ENCODE measurements at places on chromosomes 3 and 15.

DNA sequence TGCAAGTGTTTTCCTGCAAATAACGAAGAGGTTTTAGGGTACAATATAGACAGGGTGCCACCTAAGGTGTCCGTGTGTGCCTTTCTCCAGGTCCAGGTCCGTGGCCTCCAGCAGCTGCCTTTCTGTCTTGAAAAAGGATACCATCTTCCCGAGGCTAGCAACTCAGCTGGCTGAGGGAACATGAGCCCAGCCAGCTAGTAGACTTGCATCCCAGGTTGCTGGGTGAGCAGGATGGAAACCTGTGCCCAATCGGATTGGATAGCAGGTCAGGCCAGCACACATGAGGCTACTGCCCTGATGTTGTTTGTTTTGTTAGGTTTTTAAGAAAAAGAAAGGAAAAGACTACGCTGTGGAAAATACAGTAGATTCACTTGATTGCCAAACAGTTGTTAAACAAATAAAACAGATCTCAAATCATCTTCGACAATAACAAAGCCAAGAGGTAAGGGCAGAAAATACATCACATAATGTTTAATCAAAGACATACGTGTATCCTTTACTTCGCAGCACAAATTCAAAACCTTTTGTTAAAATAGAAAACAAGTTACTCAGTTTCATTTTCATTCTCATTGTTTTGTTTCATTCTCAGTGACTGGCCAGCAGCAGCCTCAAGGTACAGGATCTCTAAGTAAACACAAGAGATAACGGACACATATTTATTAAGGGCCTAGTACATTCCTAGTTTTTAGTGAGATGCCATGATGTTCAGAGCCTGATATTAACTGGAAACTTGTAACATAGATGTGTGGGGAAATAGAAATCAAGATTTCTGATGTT is 661.2 kb upstream of the NR2F2 start:
- no peak overlapping the region for H3K27ac ChIP-seq
- no peaks in the 10 kb centered on the region for H3K36me3 ChIP-seq

DNA sequence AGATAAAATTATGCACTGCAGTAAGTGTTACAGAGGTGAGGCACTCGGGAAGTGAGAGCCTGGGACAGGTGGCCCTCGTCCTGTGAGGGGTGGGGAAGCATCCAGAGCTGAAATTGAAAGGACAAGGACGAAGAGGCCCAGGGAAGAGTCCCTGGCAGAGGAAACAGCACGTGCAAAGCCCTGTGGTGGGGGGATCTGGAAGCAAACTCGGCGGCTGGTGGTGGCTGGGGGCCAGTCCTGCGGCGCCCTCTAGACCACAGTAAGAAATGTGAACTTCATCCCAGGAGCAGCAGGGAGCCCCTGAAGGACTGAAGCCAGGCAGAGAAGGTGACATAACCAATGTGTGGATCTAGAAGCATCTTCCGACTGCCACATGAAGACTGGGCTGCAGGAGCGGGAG is 42.8 kb downstream of the GRIP2 start:
- DNase-seq, result peak; percentile 27
- peaks cover 4% of the 10 kb centered on the region for H3K36me3 ChIP-seq
- H3K4me1 ChIP-seq, result no peaks in the 10 kb centered on the region
- peaks cover 3% of the 10 kb centered on the region for H3K27me3 ChIP-seq

GRCh38 chr3:149626671-149627070 is 31.2 kb downstream of the WWTR1 start:
- H3K36me3 ChIP-seq, result no peaks in the 10 kb centered on the region
- H3K27ac ChIP-seq, result no peak overlapping the region
- no peak for DNase-seq
- no peak overlapping the region for H3K4me3 ChIP-seq
- H3K27me3 ChIP-seq, result no peaks in the 10 kb centered on the region
- H3K4me1 ChIP-seq, result peaks cover 32% of the 10 kb centered on the region

- no peak for DNase-seq
- no peaks in the 10 kb centered on the region for H3K27me3 ChIP-seq
- H3K27ac ChIP-seq, result no peak overlapping the region
- no peaks in the 10 kb centered on the region for H3K4me1 ChIP-seq
- H3K36me3 ChIP-seq, result no peaks in the 10 kb centered on the region
These were observed 47.3 kb downstream of the PTPRG start for GRCh38 chr3:61608711-61609110.

DNA sequence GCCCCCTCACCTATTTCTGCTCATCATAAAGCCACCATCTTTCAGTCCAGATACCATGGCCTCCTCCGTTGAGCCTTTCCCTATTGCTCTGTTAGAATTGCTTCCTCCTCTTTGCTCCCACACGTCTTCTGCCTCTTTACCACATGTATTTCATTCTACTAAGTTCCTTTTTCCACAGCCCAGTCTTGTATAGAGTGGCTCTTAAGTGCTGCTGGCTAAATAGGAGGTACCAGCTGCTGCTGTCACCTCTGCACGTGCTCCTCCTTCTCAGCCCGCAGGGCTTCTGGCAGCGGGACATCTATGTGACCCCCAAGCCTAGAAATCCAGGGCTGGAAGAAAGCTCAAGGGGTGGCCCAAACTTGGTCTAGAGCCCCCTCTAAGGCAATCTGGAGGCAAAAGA is 38.8 kb upstream of the PLXND1 start:
- H3K4me1 ChIP-seq, result no peaks in the 10 kb centered on the region
- no peaks in the 10 kb centered on the region for H3K36me3 ChIP-seq
- no peak for DNase-seq
- no peak overlapping the region for H3K4me3 ChIP-seq
- H3K27ac ChIP-seq, result no peak overlapping the region
- no peaks in the 10 kb centered on the region for H3K27me3 ChIP-seq

GRCh38 chr3:183122257-183122932 is 23.1 kb upstream of the MCCC1 start:
- H3K4me3 ChIP-seq, result no peak overlapping the region
- DNase-seq, result no peak
- H3K4me1 ChIP-seq, result peaks cover 4% of the 10 kb centered on the region
- H3K27me3 ChIP-seq, result peaks cover 5% of the 10 kb centered on the region

GRCh38 chr3:44729384-44729910 is at the start of gene ZNF501:
TSS of gene ZNF501 (plus strand) at chr3:44729635. CDS start at chr3:44734422, 4,787 bp downstream.
- peak within 1 kb of the TSS; percentile 72 for H3K4me3 ChIP-seq
- H3K36me3 ChIP-seq, result peaks cover 35% of the 10 kb centered on the region
- peaks cover 16% of the 10 kb centered on the region for H3K4me1 ChIP-seq
- no peaks in the 10 kb centered on the region for H3K27me3 ChIP-seq
- DNase-seq, result peak; percentile 96

DNA sequence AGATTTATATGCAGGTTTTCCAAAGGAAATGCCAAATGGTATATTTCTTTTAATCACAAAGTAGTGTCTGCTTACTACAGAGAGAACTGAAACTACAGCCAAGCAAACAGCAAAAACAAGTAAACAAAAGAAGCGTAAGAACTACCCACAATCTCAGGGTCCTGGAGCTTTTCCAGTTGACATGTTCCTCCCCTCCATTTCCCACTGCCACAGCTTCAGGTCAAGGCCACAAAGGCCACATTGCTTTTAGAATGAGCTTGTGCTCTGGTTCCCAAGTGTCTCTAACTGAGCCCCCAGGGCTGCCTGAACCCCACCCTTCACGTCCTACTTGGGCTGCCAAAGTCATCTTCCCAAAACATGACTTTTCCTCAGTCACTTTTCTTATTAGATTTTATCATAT is 24.1 kb downstream of the CTDSPL start:
- no peaks in the 10 kb centered on the region for H3K27me3 ChIP-seq
- H3K4me1 ChIP-seq, result peaks cover 49% of the 10 kb centered on the region
- no peak for DNase-seq
- no peak overlapping the region for H3K27ac ChIP-seq

DNA sequence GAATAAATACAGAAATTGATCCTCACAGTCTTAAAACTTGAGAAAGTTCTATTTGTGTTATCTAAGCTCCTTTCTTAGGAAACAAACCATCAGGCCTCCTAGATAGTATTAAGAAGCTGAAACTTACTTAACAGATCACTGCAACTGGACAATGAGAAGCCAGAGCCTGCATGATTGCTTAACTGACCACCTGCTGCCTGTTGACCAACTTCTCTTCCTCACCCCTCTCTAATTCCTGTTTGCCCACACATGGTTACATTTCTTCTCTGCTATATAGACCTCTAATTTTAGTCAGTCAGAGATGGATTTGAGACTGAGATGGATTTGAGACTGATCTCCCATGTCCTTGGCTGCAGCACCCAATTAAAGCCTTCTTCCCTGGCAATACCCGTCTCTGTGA is 13.5 kb downstream of the CCPG1 start:
- H3K27me3 ChIP-seq, result no peaks in the 10 kb centered on the region
- H3K27ac ChIP-seq, result no peak overlapping the region
- no peak overlapping the region for H3K4me3 ChIP-seq
- H3K4me1 ChIP-seq, result no peaks in the 10 kb centered on the region
- H3K36me3 ChIP-seq, result no peaks in the 10 kb centered on the region

DNA sequence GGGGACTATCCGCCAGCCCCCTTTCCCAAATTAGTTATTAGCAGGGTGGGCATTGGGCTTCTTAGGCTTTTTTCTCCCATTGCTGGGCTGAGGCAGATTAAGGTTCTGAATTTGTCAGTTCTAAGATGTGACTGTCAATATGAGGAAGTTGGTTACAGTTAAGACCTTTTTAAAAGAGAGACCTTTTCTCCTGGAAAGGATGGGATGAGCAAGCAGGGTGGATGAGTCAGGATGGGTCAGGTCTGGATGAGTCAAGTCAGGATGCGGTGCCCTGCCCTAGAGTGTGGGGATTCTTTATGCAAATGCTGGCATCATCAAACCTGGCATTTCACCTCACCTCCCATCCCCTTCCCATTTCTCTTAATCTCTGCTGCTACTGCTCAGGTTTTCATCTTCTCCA is 1.9 kb downstream of the AEN start:
- peaks cover 43% of the 10 kb centered on the region for H3K4me1 ChIP-seq
- H3K27me3 ChIP-seq, result no peaks in the 10 kb centered on the region
- peak overlapping the region; percentile 88 for H3K27ac ChIP-seq
- H3K4me3 ChIP-seq, result no peak overlapping the region
- DNase-seq, result peak; percentile 44

- H3K27ac ChIP-seq, result no peak overlapping the region
- H3K36me3 ChIP-seq, result peaks cover 60% of the 10 kb centered on the region
- H3K4me1 ChIP-seq, result peaks cover 10% of the 10 kb centered on the region
- H3K4me3 ChIP-seq, result no peak overlapping the region
- peak; percentile 20 for DNase-seq
- H3K27me3 ChIP-seq, result no peaks in the 10 kb centered on the region
These were observed 104.4 kb downstream of the LRRK1 start for GRCh38 chr15:101023501-101024072.

GRCh38 chr3:25863011-25863415 is 73.1 kb downstream of the OXSM start:
- H3K4me1 ChIP-seq, result no peaks in the 10 kb centered on the region
- H3K4me3 ChIP-seq, result no peak overlapping the region
- no peaks in the 10 kb centered on the region for H3K36me3 ChIP-seq
- no peak overlapping the region for H3K27ac ChIP-seq

- H3K36me3 ChIP-seq, result no peaks in the 10 kb centered on the region
- DNase-seq, result no peak
- no peak overlapping the region for H3K27ac ChIP-seq
- H3K27me3 ChIP-seq, result no peaks in the 10 kb centered on the region
- no peak overlapping the region for H3K4me3 ChIP-seq
- H3K4me1 ChIP-seq, result no peaks in the 10 kb centered on the region
These were observed 458.5 kb downstream of the AGBL1 start for GRCh38 chr15:86538141-86538540.

- H3K4me1 ChIP-seq, result peaks cover 36% of the 10 kb centered on the region
- no peak for DNase-seq
- H3K4me3 ChIP-seq, result no peak overlapping the region
- H3K27ac ChIP-seq, result peak overlapping the region; percentile 51
- no peaks in the 10 kb centered on the region for H3K27me3 ChIP-seq
- no peaks in the 10 kb centered on the region for H3K36me3 ChIP-seq
These were observed 65.2 kb downstream of the LSM3 start for GRCh38 chr3:14243782-14244181.

DNA sequence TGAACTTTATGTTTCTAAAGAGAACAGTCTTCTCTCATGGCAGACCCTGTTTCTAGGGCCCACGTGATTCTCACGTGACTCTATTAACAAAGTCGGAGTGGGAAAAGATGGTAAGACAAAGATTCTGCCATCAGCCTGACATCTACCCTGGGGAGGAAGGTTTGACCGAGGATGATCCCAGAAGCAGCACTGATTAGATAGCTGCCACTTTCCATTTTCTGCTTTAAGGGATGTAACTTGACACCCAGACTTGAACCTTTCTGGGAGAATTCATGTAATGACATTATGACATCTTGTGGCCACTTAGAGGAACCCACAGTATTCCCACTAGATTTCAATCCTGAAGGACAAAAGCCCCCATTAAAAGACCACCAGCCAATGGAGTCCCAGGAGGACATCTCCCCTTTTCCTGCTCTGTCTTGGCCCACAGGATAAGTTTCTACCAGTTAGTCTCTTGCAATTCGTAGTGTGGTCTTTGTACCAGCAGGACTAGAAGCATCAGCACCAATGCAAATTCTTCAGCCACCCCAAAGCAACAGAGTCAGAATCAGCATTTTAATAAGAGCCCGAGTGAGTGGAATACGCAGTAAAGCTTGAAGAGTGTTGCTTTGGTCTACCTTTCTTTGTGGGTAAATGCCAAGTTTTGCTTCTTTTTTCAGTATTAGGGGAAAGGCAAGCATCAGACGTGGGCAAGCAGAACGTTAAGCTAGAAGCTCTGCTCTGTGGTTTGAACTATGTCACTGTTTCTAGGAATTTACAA is 480.5 kb upstream of the PROK2 start:
- H3K27me3 ChIP-seq, result no peaks in the 10 kb centered on the region
- no peak overlapping the region for H3K27ac ChIP-seq
- H3K36me3 ChIP-seq, result no peaks in the 10 kb centered on the region
- no peak for DNase-seq
- H3K4me1 ChIP-seq, result peaks cover 33% of the 10 kb centered on the region

DNA sequence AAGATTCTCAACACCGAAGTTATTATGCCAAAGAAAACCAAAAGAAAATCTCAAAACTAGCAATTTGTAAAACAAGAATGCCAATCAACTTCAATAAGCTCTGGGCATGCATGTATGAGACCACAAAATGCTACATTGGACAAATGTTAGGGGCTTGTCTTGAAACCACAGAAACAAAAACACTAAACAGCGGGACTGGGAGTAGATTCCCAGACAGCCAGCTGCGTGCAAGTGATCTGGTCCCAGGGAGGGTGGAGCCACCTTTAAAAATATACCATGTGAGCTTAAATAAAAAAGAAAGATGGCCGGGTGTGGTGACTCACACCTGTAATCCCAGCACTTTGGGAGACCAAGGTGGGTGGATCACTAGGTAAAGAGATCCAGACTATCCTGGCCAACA is 163.6 kb upstream of the PRICKLE2 start:
- no peaks in the 10 kb centered on the region for H3K4me1 ChIP-seq
- no peaks in the 10 kb centered on the region for H3K27me3 ChIP-seq
- no peak for DNase-seq
- H3K27ac ChIP-seq, result no peak overlapping the region

DNA sequence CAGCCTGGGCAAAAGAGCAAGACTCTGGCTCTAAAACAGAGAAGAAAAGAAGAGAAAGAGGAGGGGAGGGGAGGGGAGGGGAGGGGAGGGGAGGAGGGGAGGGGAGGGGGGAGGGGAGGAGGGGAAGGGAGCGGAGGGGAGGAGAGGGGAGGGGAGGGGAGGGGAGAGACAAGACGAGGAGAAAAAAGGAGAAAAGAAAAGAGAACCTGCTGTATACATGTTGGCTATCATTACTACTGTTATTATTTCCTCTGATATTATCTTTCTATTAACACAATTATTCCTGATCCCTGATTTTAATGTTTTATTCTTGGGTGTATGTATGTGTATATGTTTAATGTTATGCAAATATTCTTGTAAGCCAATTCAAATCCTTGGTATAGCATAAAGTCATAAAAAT is 46.9 kb downstream of the PLD1 start:
- peaks cover 6% of the 10 kb centered on the region for H3K4me1 ChIP-seq
- H3K4me3 ChIP-seq, result no peak overlapping the region
- no peaks in the 10 kb centered on the region for H3K27me3 ChIP-seq
- no peak overlapping the region for H3K27ac ChIP-seq
- DNase-seq, result no peak
- no peaks in the 10 kb centered on the region for H3K36me3 ChIP-seq

Data from suprapubic skin (tissue), 4 donors.